ENCODE measurements at places on chromosomes 1 and 21.

GRCh38 chr1:171427852-171428471 is 57.4 kb upstream of the PRRC2C start:
- no peak for DNase-seq

- no peak for DNase-seq
Measured at GRCh38 chr1:159895286-159895685, 4.7 kb downstream of the CFAP45 start.

- DNase-seq = no peak
Measured at GRCh38 chr1:96968541-96968940, 247.0 kb downstream of the PTBP2 start.

GRCh38 chr1:109668123-109668775 is 392 bp downstream of the GSTM2 start:
- no peak for DNase-seq

GRCh38 chr1:40090652-40091355 is 6.2 kb downstream of the PPT1 start:
- DNase-seq = no peak

Data from NCI-H2081 (cell line).